ENCODE measurements at places on chromosomes 6 and 20.

DNA sequence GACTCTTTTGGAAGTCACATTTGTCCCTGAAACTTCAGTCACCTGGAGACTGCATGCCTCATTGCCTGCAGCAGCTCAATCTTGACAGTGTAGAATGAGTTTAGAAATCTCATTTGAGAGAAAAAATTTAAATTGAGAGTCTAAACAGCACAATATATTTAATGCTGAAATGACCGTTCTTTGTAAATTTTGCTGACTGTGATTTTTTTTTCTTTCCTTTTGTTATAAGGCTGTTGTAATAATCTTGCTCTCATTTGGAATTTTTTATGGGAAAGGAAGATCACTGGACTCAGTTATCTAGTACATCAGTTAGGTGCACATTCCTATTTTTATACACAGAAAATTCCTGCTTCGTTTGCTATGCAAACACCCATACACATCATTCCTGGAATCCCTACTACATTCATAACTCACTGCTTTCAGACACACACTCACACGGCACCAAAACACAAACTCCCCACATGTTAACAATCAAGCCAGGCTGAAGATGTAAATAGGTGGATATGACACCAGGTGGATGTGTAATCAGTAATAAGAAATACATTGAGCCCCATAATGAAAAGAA, 43.8 kb downstream of the PTCHD4 start:
- no peak for DNase-seq

- no peak for DNase-seq
Observed at GRCh38 chr6:131295081-131295480, 159.8 kb downstream of the AKAP7 start.

- DNase-seq, result no peak
Observed at GRCh38 chr6:74250161-74250818, 554.3 kb downstream of the CD109 start.

GRCh38 chr20:5844063-5844681, 94.0 kb downstream of the SHLD1 start:
- no peak for DNase-seq

- DNase-seq, result peak; percentile 58
Observed at GRCh38 chr20:58906894-58907293, 54.4 kb downstream of the GNAS start.

- DNase-seq, result no peak
Observed at GRCh38 chr6:165676435-165677068, 13.5 kb upstream of the PDE10A start.

DNA sequence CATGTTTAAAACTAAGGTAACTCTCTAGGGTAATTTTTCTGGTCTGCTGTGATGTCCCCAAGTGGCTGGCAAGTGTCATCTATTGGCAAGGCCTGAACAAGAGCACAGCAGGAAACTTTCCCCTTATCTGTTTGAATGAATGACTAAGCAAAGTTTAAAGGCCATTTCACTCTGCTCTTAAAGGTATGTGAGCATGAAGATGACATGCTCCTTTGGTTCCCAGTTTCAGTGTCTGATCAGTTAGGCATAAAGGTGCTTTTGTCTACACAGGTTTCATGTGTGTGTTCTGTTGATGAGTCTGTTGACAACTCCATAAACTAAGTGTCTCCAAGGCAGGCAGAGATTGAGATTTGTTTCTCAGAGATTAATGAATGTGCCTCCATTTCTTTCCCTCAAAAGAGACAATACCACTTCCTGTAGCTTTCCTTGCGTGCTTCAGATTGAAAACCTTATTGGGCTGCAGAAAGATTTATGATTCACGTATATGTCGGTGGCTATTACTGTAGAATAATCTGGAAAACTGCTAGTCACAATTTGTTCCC, 83.9 kb downstream of the MAP3K7 start:
- DNase-seq, result no peak

GRCh38 chr6:133895573-133896343, 6.8 kb downstream of the TCF21 start:
- no peak for DNase-seq

DNA sequence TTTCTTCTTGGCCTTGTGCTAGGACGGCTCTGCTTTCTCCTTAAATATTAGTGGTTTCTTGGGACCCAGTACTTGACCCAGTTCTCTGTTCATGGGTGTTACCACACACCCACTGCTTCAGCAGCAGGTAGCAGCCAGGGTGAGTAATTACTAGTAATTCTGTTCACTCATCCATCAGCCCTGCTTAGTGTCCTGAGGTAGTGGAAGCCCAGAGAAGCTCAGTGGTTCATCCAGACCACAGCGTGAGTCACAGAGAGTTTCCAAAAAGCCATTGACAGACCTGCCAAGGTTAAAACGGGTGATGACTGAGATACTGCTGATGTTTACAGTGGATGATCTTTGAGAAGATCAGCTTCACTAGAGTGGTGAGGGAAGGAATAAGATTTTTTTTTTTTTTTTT, 51.7 kb upstream of the HINT3 start:
- no peak for DNase-seq

DNA sequence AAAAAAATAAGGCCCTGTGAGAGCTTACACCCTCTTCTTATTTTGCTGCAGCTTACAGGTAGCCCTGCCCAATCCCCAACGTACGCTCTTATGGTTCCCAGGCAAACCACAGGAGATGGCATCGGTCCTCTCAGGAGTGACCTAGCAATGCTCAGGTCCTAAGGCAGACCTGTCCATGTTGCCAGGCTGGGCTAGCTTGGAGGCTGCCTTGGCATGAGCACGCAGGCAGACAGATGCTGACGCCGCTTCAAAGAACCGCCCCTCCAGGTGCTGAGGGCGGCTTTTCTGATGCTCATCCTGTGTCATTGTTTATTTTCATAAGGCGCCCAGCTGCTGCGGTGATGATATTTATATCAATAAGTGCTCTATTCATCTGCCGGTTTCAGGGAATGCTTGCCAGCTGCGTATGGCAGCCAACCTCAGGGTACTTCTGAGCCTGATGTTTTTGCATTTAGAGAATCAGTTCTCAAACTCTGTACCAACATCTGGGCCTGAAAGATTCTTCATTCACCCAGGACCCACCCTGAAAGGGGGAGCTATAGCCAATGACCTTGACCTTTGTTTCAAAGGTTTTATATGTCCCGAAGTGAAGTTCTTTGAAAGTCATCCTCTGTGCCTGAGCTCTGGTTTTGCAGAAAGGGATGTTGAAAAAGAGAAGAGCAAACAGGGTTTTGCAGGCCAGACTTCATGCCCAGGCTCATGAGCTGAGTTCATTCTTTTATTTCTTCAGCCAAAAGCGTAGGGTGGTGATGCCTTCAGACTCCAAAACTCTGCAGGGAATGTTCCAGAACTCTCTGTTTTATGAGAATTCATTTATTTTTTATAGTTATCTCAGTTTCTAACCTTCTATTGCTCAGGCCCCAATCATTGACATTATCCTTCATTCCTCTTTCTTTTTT, 475.6 kb upstream of the CHD6 start:
- peak; percentile 44 for DNase-seq

- no peak for DNase-seq
Observed at GRCh38 chr6:136404627-136405419, 115.2 kb upstream of the BCLAF1 start.

- no peak for DNase-seq
Observed at GRCh38 chr6:112203577-112204349, 50.6 kb downstream of the LAMA4 start.

- no peak for DNase-seq
Observed at GRCh38 chr6:154932515-154933027, 62.5 kb upstream of the TIAM2 start.

DNA sequence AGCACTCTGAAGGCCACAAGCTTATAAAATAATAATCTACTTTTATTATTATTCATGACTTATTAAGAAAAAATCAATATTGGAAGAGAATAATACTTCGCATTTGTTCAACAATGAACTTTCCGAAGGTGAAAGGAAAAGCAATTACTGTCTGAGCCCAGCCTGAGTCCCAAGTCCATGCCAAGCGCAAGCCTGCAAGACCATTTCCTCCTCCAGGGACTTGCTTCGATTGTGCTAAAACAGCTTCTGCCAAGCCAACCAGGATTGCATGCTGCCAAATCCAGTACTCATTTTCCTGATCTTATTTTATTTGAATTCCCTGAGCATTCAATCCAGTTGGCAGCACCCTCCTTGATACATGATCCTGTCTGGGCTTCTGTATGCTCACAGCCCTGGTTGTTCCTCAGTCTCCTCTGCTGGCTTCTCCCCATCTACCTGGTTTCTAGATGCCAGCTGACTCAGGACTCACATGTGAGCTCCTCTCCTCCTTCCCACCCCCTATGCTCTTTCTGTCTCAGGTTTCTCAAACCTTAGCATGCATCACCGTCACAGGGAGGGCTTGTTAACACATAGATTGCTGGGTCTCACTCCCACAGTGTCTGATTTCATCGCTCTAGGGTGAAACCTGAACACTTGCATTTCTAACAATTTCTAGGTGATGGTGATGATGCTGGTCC, 55.9 kb upstream of the PSMF1 start:
- no peak for DNase-seq

- no peak for DNase-seq
Observed at GRCh38 chr20:36117638-36118037, 36.9 kb upstream of the EPB41L1 start.

DNA sequence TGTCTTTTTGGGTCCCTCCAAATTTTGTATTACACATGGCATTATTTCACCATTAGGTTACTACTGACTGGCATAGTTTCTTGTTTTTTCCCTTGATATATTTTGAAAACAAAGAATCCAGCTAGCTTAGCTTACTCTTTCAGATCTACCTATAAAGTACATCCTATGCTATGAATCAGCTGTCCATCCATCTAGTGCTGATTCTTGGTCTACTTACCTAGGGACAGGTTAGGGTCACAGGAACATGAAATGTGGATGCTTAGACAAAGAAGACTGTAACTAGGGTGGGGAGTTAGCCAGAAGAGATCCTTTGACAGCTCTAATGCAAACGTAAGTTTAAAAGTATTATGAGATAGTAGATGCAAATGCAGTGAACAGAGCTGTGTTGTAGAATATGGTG, 91.7 kb downstream of the NKAIN2 start:
- no peak for DNase-seq

GRCh38 chr6:139895205-139895793, 520.9 kb upstream of the CITED2 start:
- DNase-seq, result no peak

- DNase-seq, result no peak
Observed at GRCh38 chr6:111192911-111193555, 105.7 kb downstream of the SLC16A10 start.

GRCh38 chr6:73866305-73866704, 170.3 kb downstream of the CD109 start:
- no peak for DNase-seq

DNA sequence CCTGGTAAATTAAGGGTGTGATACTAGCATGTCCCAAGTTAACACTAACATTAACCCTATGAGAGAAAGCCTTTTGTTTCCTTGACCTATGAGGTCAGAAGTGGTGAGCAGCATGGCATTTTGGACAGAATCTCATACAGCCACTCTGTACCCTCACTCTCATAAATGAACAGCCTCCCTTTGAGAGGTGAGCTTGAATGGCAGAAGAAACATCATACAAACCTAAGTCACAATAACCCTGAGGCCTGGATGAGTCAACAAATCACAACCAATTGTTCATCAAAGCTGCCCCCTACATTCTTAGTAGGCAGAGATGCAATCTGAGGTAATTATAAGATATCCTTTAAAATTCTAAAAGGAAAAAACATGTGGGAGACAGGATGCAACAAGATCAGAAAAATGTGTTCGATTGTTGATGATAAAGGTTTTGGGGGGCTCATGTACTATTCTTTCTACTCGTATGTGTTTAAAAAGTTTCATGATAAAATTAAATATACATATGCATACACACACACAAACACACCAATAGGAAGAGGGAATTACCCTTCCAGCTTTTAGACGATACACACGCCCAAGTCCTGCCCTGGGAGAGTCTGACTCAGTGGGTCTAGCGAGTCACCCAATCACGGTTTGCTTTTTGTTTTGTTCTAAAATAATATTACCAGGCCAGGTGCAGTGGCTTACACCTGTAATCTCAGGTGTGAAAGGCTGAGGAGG, 117.3 kb downstream of the ARHGAP18 start:
- DNase-seq, result no peak

DNA sequence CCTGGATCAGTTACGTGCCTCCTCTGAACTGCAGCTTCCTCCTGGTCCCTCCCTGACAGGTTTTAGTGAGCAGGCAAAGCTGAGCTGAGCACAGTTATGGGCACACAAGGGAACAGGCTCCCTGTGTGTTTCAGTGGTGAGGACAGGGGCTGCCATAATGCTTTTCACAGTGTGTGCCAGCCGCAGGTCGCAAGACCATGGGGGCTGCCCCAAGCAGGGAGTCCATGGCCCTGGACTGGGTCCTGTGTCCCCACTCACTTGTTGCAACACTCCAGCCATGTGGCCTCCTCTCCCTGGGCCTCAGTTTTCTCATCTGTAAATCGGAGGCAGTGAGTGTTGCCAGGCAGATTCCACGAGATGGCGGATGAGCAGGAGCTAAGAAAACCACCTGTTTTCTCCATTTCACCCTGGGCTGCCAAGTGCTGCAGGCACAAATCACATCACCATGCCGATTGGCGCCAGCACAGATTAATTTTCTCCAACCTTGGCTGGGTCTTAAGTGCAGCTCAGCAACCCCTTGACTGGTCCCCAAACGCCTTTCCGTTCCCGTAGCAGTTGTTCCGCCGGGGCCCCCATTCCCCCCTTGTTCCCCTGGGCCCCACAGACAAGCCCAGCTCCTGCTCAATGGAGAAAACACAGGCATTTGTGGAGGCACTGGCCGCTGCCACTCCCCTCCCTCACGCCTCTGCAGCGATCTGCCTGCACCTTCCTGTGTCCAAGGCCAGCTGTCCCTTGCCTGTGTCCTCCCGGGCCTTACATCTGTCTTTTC, 57.1 kb upstream of the NNAT start:
- DNase-seq, result no peak

DNA sequence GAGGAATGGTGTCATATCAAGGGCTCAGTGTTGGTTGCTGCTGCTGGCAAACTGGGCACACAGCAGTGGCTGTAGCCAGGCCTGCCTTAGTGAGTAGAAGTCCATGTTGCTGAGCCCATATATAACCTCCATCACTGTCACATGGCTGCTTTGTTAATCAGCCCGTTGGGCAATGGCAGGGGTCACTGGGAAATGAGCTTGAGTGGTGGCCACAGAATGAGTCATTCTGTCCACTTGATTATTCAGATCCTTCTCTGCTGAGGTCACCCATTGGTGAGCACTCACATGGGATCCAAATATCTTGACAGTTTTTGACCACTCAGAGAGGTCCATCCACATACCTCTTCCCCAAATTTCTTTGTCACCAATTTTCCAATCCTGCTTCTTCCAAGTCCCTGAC, 898.9 kb upstream of the EYS start:
- DNase-seq, result no peak

DNA sequence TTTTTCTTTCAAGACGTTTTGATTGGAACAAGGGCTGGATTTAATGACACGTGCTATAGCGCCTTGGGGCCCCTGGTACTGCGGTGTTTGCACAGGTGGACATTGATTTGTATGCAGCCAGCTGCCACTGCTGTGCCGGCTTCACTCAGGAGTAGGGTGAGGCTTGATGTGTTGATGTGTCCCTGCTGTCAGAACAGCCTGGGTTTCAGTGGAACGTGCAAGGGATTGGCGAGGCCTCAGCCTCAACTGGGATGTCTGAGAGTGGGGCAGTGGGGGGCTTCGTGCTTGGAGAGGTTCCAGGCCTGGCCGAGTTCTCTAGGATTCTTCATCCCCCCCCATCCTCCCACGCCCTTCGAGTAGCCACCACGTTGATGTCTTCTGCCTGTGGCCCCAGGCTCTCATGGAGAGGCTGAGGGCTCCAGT, 23.0 kb downstream of the PYGB start:
- no peak for DNase-seq

All from body of pancreas (tissue), 4 donors.